Neural crest cell (in vitro differentiated cells): ENCODE measurements at places on chromosomes 2 and 18.

DNA sequence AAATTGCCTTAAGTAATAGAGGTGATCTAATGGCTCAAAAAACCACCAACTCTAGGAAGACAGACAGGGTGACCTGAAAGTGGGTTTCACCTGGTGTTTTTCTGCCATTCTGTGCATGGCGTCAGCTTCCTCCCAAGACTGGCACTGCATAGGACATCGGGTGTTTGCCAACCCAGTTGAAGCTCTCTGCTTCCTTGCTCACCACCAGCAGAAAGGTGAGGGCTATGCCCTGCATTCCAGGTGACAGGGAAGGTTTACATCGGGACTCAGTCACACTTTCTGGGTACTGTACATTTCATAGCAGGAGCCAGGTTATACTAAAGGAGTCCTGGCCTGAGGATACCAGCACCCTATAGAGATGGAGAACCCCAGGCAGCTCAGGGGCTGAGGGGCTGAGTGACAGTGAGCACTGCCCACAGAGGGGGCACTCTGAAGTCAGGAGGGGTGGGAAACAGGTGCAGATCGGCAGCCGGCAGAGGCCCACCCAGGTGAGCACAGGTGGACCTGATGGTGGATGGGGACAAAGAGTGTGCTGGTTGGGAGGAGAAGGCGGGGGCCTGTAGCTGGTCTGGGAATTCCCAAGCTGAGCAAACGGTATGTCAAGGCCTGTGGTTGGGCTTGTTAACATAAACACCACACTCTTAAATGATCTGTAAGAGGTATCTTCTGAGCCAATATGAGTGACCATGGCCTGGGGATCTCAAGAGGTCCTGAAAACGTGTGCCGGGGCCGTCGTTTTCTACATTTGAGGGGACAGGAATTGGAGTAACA lies 18.1 kb downstream of the TPRKB start:
- DNase-seq: no peak

GRCh38 chr2:53150146-53150545 lies 617.5 kb upstream of the CHAC2 start:
- no peak for DNase-seq

DNA sequence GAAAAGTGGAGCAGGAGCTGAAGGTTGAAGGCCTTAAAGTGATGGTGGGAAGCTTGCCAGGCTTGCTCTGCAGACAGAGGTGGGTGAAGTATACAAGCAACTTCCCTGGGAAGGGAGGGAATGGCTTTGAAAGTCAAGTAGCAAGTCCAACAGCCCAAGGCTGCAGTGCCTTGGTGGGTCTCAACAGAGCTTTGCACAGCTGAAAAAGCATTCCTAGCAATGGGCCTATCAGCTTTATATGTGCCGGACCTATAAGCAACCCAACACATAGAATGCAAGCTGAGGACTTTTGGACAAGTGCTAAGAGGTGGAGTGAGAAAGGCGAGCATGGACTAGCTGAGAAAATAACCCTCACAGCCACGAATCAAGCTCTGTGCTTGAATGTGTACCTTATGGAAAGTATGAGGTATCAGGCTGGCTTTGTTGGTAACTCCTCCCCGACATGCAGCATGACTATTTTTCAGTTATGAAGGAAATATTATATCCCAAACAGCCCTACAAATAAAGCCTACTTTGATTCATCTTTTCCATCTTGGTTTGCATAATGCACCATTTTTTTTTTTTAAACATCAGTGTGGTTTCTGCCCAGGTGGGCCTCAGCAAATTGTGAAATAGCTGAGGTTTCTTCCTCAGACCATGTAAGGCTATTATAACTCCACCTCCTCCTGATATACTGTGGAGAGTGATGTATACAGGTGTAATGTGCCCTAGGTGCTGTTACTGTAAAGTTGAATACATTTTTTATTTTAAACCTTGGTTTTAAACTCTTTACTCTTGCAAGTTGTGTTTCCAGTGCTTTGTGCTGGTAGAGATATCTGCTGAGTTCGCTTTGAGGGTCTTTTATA lies 241.4 kb upstream of the CXCR4 start:
- DNase-seq: no peak

GRCh38 chr2:118812552-118812951 lies 34.9 kb downstream of the EN1 start:
- no peak for DNase-seq

GRCh38 chr2:134727385-134727784 lies 8.6 kb upstream of the TMEM163 start:
- DNase-seq: no peak
